T-cell (primary cell): ENCODE measurements at places on chromosomes 13 and 19. TPM values are rescaled to one million over a fixed set of nuclear protein-coding genes. Genes with fewer than 3 reads are reported as not detected.

- peaks cover 90% of the 10 kb centered on the region for H3K36me3 ChIP-seq
- DNase-seq = no peak
- no peaks in the 10 kb centered on the region for H3K27me3 ChIP-seq
- H3K4me3 ChIP-seq = no peak overlapping the region
- H3K27ac ChIP-seq = no peak overlapping the region
- no peaks in the 10 kb centered on the region for H3K4me1 ChIP-seq
These were observed 26.2 kb upstream of the FBXL3 start for GRCh38 chr13:77053192-77053591.

The TEX26 gene
- total RNA-seq = not detected

DNA sequence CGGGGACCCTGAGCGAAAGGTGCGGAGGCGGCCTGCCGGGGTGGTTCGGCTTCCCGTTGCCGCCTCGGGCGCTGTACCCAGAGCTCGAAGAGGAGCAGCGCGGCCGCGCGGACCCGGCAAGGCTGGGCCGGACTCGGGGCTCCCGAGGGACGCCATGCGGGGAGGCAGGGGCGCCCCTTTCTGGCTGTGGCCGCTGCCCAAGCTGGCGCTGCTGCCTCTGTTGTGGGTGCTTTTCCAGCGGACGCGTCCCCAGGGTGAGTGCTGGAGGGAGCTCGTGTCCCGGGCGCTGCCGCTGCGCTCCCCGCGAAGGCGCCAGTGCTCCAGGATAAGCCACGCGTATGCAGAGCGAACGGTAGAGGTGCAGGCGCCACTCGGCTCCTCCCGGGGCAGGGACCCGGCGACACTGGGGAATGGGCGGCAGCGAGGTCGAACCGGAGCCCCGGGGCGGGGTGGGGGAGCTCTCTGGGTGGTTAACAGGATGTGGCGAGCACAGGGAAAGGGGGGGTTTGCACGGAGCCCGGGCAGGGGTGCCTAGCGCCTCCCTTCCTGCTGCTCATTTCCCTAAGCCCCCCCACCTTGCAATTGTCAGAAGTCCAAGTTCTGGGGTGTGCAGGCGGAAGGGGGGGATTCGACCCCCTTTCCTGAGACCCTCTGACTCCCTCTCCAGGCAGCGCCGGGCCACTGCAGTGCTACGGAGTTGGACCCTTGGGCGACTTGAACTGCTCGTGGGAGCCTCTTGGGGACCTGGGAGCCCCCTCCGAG is at the start of gene IL27RA:
IL27RA (plus strand) TSS at position 44 of the 762 bp plus-strand sequence; CDS start at position 155, 111 bp downstream.
- H3K27me3 ChIP-seq = no peaks in the 10 kb centered on the region
- H3K27ac ChIP-seq = peak within 1 kb of the TSS; percentile 98
- peaks cover 19% of the 10 kb centered on the region for H3K36me3 ChIP-seq
- DNase-seq = peak; percentile 80
- H3K4me1 ChIP-seq = peaks cover 8% of the 10 kb centered on the region

GRCh38 chr19:49666120-49666444 is 349 bp downstream of the BCL2L12 start:
- H3K27ac ChIP-seq = peak overlapping the region; percentile 78
- H3K4me1 ChIP-seq = peaks cover 43% of the 10 kb centered on the region
- DNase-seq = no peak
- H3K4me3 ChIP-seq = peak overlapping the region; percentile 93
- H3K36me3 ChIP-seq = peaks cover 7% of the 10 kb centered on the region
- H3K27me3 ChIP-seq = no peaks in the 10 kb centered on the region

The SLC35E1 gene
- 32.7 TPM for total RNA-seq

The KHSRP gene
- 160 TPM for total RNA-seq

The ZNF627 gene
- 11.3 TPM for total RNA-seq
